ENCODE measurements at places on chromosomes 11 and 22. TPM values are rescaled to one million over a fixed set of nuclear protein-coding genes. Genes with fewer than 3 reads are reported as not detected.

Gene MRGPRX4
- total RNA-seq, result not detected

Gene PPP1R14B
- 208 TPM for total RNA-seq

Gene KRTAP5-10
- not detected for total RNA-seq

Gene TOB2
- 25.2 TPM for total RNA-seq

Gene CWF19L2
- 4.3 TPM for total RNA-seq

Gene BTBD18
- not detected for total RNA-seq

Gene LMO2
- 0.37 TPM for total RNA-seq

Gene PDGFB
- 3.1 TPM for total RNA-seq

Gene PRDM11
- total RNA-seq, result 7.9 TPM

Gene ABCC8
- total RNA-seq, result 11.8 TPM

Gene ST14
- 0.04 TPM for total RNA-seq

Gene C22orf15
- total RNA-seq, result not detected

Gene TREH
- total RNA-seq, result not detected

Gene FZD4
- total RNA-seq, result 1.3 TPM

Gene BBS1
- 10.5 TPM for total RNA-seq

Data from A549 treated with AZD2906 at 1 μM for 4 hours (cell line).